ENCODE measurements at places on chromosomes 7 and 10.

DNA sequence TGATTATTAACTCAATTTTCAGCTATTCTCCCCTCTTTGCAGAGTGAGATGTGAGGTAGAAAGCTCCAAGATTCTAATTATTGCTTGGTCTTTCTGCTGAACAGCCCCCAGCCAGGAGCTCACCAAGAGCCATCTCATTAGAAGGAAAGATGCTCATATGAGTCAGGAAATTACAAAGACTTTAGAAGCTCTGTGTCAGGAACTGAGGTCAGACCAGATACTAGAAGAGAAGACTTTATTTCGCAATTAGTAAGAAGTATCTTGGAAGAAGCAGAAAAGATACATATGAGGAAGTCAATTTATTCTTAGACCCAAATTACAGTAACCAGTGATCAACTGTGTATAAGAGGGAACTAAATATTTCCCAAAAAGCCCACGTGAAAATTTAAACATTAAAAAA lies 626.9 kb downstream of the ZWINT start:
- DNase-seq = no peak

GRCh38 chr10:91742229-91742628 lies 56.0 kb upstream of the TNKS2 start:
- DNase-seq = no peak

GRCh38 chr10:72729528-72729927 lies 37.6 kb downstream of the MCU start:
- no peak for DNase-seq

DNA sequence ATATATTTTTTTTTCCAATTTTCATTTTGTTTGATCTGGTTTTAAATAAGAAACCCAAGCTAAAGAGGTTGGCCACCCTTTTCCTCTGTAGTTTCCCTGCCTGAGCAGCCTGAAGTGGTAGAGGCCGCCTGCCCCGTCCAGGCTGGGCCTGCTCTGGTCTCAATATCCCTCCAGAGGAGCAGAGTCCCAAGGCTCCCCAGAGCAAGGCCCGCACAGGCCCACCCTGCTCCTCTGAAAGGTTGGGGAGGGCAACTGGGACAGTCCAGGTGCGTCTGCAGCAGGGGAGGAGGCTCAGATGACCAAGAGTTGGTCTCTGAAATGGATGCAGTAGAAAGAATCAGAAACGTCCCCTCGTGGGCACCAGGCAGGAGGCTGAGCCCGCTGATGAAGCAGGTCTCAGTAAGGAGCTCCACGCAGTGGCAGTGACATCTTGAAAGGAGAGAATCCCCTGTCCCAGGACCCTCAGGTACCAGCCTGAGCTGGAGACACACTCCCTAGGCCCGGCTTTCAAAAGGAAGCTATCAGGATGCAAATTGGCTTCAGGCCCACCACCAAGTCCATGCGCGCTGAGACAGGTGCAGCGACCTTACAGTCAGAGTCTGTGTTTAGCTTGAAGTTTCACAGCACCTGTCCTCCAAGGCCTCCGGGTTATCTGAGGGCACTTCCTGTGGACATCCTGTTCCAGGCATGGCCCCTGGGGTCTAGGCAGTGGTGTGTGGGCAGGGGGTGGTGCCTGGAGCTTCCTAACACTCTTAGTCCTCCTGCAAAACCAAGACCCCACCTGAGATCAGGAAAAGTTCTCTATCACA lies 37.7 kb downstream of the EN2 start:
- DNase-seq = no peak
